ENCODE measurements at places on chromosomes 1 and 21.

DNA sequence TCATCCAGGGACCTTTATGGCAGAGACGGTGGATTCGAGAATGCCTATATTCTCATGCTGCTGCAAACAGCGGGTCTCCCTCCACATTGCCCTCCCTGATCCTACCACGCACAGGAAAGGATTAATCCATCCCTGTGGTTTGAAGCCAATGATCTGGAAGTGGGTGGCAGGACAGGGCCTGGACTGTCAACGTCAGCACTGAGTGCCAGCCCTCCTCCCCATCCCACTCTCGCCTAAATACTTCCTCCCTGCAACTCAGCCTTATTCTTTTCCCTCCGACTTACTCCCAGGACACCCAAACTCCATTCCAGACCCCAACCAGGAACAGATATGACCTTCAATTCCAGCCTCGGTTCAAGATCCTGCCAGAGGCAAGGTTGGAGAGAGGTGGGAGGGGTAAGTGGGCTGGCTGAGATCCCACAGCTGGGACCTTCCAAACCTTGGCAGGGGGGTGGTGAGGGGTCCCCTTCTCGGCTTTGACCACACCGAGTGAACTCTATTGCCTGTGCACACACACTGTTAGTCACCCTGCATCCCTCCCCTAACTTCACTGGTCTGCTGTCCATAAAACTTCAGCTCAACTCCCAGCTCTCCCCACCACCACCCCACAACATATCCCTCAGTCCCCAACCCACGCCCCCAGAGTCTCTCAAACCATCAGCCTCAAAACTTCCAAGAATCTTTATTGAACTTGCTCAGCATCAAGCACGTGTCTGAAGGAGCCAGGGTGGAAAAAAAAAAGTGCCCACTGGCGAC lies 2.4 kb upstream of the S100A5 start:
- DNase-seq: no peak

DNA sequence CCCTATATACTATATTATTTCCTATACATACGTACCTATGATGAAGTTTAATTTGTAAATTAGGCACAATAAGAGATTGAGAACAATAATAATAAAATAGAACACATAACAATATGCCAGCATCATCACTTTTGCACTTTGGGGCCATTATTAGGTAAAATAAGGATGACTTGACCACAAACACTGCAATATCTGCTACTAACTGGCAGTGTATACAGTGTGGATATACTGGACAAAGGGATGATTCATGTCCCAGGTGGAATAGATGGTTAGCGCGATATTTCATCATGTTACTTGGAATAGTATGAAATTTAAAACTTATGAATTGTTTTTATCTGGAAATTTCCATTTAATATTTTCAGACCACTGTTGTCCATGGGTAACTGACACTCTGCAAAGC lies 35.4 kb upstream of the TXLNA start:
- no peak for DNase-seq

DNA sequence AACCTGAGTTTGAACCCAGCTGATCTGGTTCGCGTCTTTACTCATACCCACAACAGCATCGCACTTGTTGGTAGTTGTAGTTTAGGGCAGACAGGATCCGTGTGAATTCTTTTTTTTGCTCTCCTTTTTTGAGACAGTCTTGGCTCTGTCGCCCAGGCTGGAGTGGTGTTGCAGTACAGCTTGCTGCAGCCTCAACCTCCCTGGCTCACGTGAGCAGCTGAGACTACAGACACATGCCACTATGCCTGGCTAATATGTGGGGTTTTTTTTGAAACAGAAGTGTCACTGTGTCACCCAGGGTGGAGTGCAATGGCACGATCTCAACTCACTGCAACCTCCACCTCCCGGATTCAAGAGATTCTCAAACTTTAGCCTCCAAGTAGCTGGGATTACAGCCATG lies 7.9 kb downstream of the TAF13 start:
- DNase-seq: no peak

- no peak for DNase-seq
These were observed 364.9 kb downstream of the MATN1 start for GRCh38 chr1:30358500-30358899.

DNA sequence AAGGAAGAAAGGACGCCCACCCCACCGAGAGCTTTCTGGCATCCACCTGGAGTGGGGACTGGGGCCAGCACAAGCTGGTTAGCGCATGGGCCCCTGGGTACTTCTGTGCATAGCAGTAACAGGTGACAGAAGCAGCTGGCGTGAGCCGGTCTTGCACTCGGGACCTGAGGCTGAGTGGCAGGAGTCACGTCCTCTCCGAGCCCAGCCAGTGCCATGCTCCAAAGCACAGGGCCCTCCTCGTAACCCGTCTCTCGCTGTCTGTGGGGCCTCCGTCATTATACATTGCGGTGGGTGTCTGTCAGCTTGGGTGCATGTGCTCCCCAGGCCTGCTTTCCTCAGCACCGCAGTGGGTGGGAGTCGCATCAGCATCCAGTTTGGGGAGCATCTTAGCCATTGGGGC lies 87.6 kb upstream of the VAMP3 start:
- DNase-seq: no peak

DNA sequence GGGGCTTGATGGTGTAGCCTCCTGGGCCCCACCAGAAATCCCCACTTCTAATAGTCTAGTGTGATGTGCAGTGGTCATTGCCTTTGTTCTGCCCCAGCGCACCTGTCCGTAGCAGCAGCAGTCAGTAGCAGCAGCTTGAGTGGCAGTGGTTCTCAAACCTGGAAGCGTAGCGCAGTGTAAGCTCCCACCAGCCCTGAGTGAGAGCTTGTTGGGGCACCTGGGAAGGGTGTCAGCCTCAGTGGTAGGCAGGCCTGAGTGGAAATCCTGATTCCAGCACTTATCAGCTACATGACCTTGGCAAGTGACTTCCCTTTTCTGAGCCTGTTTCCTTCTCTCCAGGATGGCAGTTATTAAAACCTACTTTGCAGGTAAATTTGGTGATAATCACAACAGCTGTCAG lies 41.6 kb upstream of the EPHA8 start:
- DNase-seq: no peak

GRCh38 chr1:68129536-68130250 lies 79.3 kb upstream of the DIRAS3 start:
- no peak for DNase-seq

DNA sequence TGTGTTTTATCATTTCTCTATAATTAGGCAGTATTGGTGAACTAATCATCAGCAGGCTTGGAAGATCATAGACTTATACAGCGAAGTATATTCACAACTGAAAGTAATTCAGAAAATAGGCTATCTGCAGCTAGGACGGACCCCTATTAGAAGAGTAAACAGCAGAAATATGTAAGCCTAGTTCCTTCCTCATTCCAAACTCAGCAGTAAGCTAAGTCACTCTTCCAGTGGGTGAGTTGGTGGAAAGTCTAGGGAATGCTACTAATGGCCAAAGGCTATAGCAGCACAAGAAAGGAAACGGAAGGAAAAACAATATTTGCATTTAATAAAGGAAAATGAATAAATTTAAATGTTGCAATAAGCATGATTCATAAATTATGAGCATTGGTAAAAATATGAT lies 918.1 kb upstream of the TMPRSS15 start:
- no peak for DNase-seq

GRCh38 chr1:234661317-234661928 lies 51.4 kb upstream of the IRF2BP2 start:
- no peak for DNase-seq

DNA sequence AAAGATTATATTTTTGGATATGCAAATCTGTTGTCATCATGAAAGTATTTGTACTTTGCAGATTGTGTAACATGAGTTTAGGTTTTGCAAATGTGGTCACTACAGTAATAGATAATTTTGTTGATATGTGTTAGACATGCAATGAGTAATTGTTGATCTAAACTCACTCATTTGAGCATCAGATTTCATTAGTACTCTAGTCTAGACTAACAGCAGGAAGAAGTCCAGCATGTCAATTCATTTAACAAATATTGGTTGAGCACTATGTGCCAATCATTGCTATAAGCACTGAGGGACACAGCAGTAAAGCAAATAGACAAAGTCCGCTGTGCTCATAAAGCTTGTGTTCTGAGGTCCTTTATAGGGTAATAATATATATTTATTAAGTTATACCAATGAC lies 350.0 kb downstream of the USP25 start:
- no peak for DNase-seq

- DNase-seq: peak; percentile 54
These were observed 7.7 kb downstream of the ZBTB21 start for GRCh38 chr21:42002421-42002958.

DNA sequence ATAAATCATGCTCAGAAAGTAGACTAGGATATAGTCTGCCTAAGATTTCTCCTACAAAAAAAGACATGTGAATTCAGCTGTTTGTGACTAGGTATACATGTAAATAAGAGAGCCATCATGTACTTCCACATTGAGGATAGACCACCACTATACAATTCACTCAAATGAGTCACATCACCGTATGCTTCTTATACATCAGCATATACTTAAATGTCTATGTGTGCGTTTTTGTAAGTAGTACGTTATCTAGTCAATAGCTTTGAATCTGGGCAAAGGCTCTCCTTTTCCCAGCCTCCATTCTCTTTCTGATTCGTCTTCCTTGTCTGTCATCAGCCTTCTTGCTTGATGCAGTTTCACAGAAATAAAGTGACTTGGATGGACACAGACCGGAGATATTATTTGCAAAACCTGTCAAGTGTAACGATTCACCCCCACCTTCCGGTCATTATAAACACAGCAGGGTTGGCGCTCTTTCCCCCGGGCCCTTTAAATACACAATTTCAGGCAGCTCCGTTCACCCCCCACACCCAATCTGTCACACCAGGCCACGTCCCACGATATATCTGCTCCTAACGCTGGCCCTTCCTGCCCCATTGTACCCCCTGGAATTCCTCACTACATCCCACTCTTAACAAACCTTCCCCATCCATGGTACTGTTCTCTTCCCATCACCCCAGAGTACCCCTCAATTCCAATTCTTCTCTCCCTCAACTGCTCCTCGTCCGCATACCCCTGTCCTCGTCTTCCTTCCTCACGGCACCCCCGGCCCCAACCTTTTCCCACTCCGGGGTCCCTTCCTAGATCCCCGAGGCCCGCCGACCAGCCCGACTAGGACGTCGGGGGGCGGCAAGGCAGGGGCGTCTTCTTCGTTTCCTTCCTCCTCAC lies 636 bp downstream of the VAMP4 start:
- DNase-seq: no peak

GRCh38 chr1:45924736-45925135 lies 121.3 kb downstream of the MAST2 start:
- DNase-seq: no peak

DNA sequence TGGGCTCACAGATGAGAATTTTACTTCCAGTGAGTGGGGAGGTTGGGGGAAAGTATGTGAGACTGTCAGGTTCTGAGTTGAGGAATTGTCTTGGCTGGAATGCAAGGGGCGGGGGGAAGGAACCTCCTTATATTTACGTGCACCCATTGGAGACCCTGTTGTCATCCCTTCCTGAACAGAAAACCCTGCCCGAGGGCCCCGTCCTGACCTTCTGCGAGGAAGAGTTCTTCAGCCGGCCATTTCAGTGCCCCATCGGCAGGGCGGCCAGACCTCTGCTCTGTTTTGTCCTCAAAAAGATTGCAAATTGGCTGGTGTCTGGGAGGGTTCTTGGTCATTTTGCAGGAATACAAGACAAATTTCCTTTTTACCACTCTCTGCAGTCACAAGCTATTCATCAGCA lies 7.1 kb downstream of the KIF26B start:
- no peak for DNase-seq

DNA sequence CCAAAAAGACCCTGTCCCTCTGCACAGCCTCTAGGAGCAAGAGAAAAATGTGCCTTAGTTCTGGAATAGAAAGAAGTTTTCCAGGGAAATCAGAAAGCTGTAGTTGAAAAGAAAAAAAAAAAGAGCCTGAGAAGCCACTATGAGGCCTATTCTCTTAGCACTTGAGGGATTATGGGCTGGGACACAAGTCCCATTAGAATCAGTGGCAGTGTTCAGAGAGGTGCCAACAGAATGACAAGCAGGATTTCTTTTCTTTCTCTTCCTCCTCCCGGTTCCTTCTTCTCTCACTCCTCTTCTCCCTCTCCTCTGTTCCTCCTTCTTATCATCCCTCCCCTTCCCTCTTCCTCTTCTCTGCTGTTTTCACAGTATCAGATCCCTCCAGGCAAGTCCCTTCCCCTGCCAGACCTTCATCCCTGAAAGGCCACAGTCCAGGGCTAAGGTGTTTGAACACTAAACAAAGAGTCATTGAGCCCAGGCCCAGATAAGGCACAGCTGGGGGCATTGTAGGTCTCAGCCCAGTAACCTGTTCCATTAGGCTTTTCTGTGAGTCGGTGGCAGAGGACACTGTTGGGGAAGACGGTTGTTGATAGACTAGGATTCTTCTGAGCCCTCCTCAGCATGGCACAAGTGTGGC lies 64.7 kb upstream of the LPGAT1 start:
- DNase-seq: no peak

- no peak for DNase-seq
These were observed at the start of gene FAM43B for GRCh38 chr1:20551945-20552727. Gene FAM43B, plus strand, starts transcription at chr1:20552573. Its CDS starts 401 bp downstream, at chr1:20552974.

- no peak for DNase-seq
These were observed 6.1 kb upstream of the PTGER3 start for GRCh38 chr1:71053758-71054157.

GRCh38 chr1:164599272-164599671 lies 40.3 kb downstream of the PBX1 start:
- DNase-seq: no peak

- DNase-seq: no peak
These were observed 49.6 kb downstream of the UBE2T start for GRCh38 chr1:202291961-202292712.

DNA sequence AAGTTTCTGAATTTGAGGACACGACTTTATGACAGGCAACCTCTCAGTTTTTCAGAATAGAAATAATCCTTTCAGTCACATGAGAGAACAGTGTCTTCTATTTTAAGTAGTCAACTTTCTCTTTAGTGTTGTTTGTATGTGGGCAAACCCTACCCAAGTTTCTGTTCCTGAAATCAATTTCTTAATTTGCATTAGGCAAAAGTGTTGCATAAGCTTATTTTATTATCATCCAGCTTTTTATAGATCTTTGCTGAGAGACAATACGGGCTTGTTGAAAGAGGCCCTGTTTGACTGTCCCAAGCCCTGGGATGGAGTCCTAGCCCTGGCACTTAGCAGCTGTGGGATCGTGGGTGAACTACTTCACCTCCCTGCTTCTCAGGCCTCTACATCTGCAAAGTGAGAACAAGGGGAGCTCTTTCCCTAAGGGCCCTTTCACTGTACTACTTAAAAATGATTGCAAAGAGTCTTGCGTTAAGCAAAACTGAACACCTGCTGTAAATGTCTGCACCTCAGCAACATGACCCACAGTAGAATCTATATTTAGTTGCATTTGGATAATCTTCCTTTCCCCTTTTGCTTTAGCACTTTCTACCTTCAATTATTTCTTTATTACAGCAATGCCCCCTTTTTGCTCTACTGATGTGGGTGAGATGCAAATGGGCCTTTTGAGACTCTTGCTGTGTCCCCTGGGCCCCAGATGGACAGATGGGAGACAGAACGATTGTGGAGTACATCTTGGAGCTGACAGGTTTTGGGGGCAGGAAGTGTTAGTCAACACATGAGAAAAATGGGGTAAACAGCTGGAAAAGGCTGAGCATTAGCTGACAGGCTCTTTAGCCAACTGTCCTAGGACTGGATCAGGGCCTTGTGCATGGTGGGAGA lies 41.0 kb upstream of the SCAF4 start:
- no peak for DNase-seq
